ENCODE measurements at places on chromosomes 3 and 15. TPM values are rescaled to one million over a fixed set of nuclear protein-coding genes. Genes with fewer than 3 reads are reported as not detected.

DPPA2 gene
- total RNA-seq, result not detected

TTLL3 gene
- total RNA-seq, result 19.8 TPM

FBN1 gene
- total RNA-seq, result 2,749 TPM

GCNT3 gene
- 0.23 TPM for total RNA-seq

CKMT1B gene
- total RNA-seq, result not detected

NANOGP8 gene
- total RNA-seq, result not detected

UACA gene
- total RNA-seq, result 133 TPM

ARL8B gene
- 73.9 TPM for total RNA-seq

C2CD4A gene
- total RNA-seq, result 1.4 TPM

SERPINI2 gene
- total RNA-seq, result not detected

SLMAP gene
- 50.3 TPM for total RNA-seq

PPARG gene
- total RNA-seq, result 25.3 TPM

CHST2 gene
- total RNA-seq, result 13.0 TPM

ANKUB1 gene
- not detected for total RNA-seq

Data from smooth muscle cell of the pulmonary artery (primary cell).